HepG2 (cell line): ENCODE measurements at places on chromosomes 2 and 18. TPM values are rescaled to one million over a fixed set of nuclear protein-coding genes. Genes with fewer than 3 reads are reported as not detected.

Gene MOCOS
- polyA plus RNA-seq: 7.7 and 10.1 TPM in 2 replicates

Gene FAM237A
- not detected in 2 replicates for polyA plus RNA-seq

Gene MROH2A
- polyA plus RNA-seq: 0.03 and 0.07 TPM in 2 replicates

Gene KCNIP3
- not detected in 2 replicates for polyA plus RNA-seq

Gene DES
- 0.21 TPM in 1 of 2 replicates, not detected in the other for polyA plus RNA-seq

Gene GALNT13
- 1.3 TPM in 2 replicates for polyA plus RNA-seq

Gene COPS9
- 201 and 247 TPM in 2 replicates for polyA plus RNA-seq

Gene CENPO
- polyA plus RNA-seq: 15.0 and 19.7 TPM in 2 replicates

Gene TTL
- polyA plus RNA-seq: 19.0 TPM in 2 replicates

Gene LOXHD1
- polyA plus RNA-seq: not detected in 2 replicates

Gene PELI1
- 12.9 and 16.2 TPM in 2 replicates for polyA plus RNA-seq
